Activated T-helper 17 cell treated with anti-CD3 and anti-CD28 coated beads, Interleukin-2, amount 50 U/mL, for 72 hours (primary cell): ENCODE measurements at places on chromosomes 7 and 10. TPM values are rescaled to one million over a fixed set of nuclear protein-coding genes. Genes with fewer than 3 reads are reported as not detected.

Gene COL28A1
- total RNA-seq: 0.13 TPM

Gene FAM24B
- 14.8 TPM for total RNA-seq

Gene ZSWIM8
- 113 TPM for total RNA-seq

Gene GAD2
- not detected for total RNA-seq

Gene KAZALD1
- 0.71 TPM for total RNA-seq
